ENCODE measurements at places on chromosomes 1 and 21. TPM values are rescaled to one million over a fixed set of nuclear protein-coding genes. Genes with fewer than 3 reads are reported as not detected.

Gene NAXE
- 48.5 TPM for total RNA-seq

- no peaks in the 10 kb centered on the region for H3K27me3 ChIP-seq
- H3K4me1 ChIP-seq, result peaks cover 23% of the 10 kb centered on the region
- peak; percentile 73 for DNase-seq
- H3K4me3 ChIP-seq, result no peak overlapping the region
- peak overlapping the region; percentile 55 for H3K27ac ChIP-seq
- H3K36me3 ChIP-seq, result peaks cover 10% of the 10 kb centered on the region
These were observed 18.7 kb downstream of the UQCRHL start for GRCh38 chr1:15788624-15789301.

Gene ADORA3
- not detected for total RNA-seq

Gene CLIC6
- 0.30 TPM for total RNA-seq

GRCh38 chr1:96651517-96651916 lies 70.1 kb upstream of the PTBP2 start:
- no peaks in the 10 kb centered on the region for H3K36me3 ChIP-seq
- DNase-seq, result no peak
- no peaks in the 10 kb centered on the region for H3K27me3 ChIP-seq
- no peaks in the 10 kb centered on the region for H3K4me1 ChIP-seq
- no peak overlapping the region for H3K27ac ChIP-seq

DNA sequence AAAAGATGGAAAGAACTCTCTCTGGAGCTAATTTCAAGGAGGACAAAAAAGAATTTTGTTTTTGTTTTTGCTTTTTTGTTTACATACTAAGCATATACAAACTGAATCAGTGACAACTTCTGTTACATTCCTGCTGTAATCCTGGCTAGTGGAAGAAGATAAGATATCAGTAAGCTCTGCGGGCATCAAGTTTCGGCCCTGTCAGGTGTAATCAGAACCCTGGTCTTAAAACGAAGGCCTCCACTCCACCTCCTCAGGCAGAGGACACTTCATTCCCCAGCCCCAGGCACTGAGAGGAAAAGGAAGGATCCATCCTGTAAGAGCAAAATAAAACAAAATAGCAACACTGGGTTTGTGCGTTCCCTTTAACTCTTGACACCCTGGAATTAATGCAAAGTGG lies 88.9 kb upstream of the ARHGAP29 start:
- no peak for DNase-seq
- H3K27me3 ChIP-seq, result no peaks in the 10 kb centered on the region
- H3K36me3 ChIP-seq, result no peaks in the 10 kb centered on the region
- H3K4me3 ChIP-seq, result no peak overlapping the region

Gene HSD3B1
- 2.8 TPM for total RNA-seq

- H3K27ac ChIP-seq, result peak overlapping the region; percentile 98
- no peak for DNase-seq
- no peaks in the 10 kb centered on the region for H3K27me3 ChIP-seq
- no peaks in the 10 kb centered on the region for H3K36me3 ChIP-seq
These were observed 1.0 kb upstream of the EXO1 start for GRCh38 chr1:241846862-241847539.

- DNase-seq, result no peak
- peaks cover 9% of the 10 kb centered on the region for H3K4me1 ChIP-seq
These were observed 609 bp upstream of the CHTOP start for GRCh38 chr1:153633161-153633753.

Gene C1orf116
- 0.86 TPM for total RNA-seq

DNA sequence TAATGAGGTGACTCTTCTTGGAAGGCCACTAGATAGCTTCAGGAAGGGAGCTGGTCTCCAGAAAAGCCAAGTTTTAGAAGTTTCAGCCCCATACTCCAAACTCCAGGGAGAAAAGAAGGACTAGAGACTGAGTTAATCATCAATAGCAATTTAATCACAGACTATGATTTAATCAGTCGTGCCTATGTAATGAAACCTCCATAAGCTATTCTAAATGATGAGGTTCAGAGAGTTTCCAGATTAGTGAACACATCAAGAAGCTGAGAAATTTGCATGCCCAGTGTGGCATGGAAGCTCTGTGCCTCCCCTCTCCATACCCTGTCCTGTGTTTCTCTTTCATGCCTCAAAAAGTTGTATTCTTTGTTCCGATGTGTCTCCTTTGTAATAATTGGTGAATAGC lies 49.2 kb upstream of the CCDC190 start:
- no peaks in the 10 kb centered on the region for H3K36me3 ChIP-seq
- DNase-seq, result no peak

DNA sequence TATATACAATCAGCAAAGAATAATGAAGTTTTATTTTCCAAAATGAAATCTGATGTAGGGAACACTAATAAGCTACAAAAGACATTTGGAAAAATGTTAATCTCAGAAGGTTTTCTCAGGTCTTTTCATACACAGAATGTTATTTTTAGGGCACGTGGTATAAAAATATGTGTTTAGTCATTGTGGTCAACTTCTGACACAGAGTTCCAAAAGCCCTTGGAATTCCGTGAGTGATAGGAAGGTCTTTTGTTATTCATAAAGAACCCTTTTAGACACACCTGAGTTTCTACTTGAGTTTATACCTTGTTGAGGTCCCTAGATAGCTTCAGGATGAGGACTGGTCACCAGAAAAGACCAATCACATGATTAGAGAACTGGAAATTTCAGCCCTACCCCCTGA lies 277.6 kb upstream of the NCAM2 start:
- DNase-seq, result peak; percentile 18
- H3K4me3 ChIP-seq, result no peak overlapping the region
- no peaks in the 10 kb centered on the region for H3K36me3 ChIP-seq
- H3K27ac ChIP-seq, result peak overlapping the region; percentile 74
- H3K27me3 ChIP-seq, result no peaks in the 10 kb centered on the region

GRCh38 chr1:109850194-109850593 lies 60.5 kb upstream of the CSF1 start:
- H3K27me3 ChIP-seq, result no peaks in the 10 kb centered on the region
- DNase-seq, result no peak
- no peak overlapping the region for H3K4me3 ChIP-seq
- H3K4me1 ChIP-seq, result no peaks in the 10 kb centered on the region
- H3K36me3 ChIP-seq, result no peaks in the 10 kb centered on the region
- no peak overlapping the region for H3K27ac ChIP-seq

Gene S100A7
- not detected for total RNA-seq

GRCh38 chr1:76303340-76303717 lies 228.8 kb downstream of the ST6GALNAC3 start:
- H3K4me1 ChIP-seq, result no peaks in the 10 kb centered on the region
- H3K4me3 ChIP-seq, result no peak overlapping the region
- H3K27me3 ChIP-seq, result no peaks in the 10 kb centered on the region

DNA sequence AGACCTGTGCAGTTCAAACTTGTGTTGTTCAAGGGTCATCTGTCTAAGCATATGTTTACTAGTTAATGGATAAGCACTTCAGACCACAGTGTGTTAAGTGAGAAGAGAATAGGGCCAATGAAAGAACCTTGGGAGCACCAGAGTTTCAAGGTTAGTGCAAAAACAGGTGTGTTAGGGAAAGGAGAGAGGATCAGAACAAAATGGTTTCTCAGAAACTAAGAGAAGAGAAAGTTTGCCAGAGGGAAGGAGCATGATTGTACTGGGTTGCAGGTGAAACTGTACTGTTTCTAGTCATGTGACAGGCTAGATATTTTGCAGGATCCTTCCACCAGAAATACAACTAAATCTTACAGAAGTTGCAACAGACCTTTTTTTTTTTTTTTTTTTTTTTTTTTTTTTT lies 23.3 kb downstream of the RPRD2 start:
- no peaks in the 10 kb centered on the region for H3K36me3 ChIP-seq
- no peaks in the 10 kb centered on the region for H3K27me3 ChIP-seq

- no peak overlapping the region for H3K27ac ChIP-seq
- no peak overlapping the region for H3K4me3 ChIP-seq
- no peak for DNase-seq
These were observed 14.0 kb downstream of the SLC66A1 start for GRCh38 chr1:19325958-19326747.

Data from astrocyte (in vitro differentiated cells and primary cell).